NCI-H774 (cell line): ENCODE measurements at places on chromosomes 7 and 10.
A peak's percentile ranks its signal among the peaks of the same experiment; 100 is the strongest.

DNA sequence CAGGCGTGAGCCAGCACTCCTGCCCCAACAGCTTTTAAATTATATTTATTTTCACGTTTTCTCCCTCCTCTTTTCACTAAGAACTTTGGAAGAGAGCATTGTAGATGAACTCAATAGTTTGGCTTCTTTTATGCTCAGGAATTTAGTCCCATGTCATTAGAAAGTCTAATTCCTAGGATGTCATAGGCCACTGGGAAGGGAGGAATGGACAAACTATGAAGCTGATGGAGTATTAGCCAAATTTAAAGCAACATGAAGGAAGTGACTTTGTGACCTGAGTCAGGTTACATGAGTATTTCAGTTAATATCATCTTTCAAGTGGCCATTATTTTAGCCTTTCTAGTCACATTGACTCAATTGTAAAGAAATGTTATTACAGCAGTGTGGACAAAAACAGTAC lies 18.0 kb upstream of the OPN4 start:
- DNase-seq = no peak

DNA sequence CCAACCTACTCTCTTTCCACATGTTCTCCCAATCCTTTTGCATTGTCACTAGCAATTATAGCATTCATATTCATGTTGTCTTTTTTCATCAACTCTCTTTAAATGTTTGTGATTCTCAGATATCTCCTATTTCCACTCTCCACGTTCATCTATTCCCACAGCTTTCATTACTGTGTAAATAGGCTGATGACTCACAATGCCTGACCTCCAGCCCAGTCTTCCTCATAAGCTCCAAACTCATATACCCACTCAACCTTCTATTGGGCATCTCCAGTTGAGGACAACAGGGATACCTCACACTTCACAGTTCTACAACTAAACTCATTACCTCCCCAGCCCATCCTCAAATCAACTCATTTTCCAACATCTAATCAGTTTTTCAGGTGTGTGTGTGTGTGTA lies 194.1 kb downstream of the DGKI start:
- no peak for DNase-seq

- DNase-seq = no peak
These were observed 132.2 kb upstream of the PLXNA4 start for GRCh38 chr7:132708470-132708869.

- DNase-seq = no peak
These were observed 93.1 kb downstream of the GLI3 start for GRCh38 chr7:42143711-42144600.

- DNase-seq = no peak
These were observed 3.4 kb downstream of the EVX1 start for GRCh38 chr7:27245798-27246691.

DNA sequence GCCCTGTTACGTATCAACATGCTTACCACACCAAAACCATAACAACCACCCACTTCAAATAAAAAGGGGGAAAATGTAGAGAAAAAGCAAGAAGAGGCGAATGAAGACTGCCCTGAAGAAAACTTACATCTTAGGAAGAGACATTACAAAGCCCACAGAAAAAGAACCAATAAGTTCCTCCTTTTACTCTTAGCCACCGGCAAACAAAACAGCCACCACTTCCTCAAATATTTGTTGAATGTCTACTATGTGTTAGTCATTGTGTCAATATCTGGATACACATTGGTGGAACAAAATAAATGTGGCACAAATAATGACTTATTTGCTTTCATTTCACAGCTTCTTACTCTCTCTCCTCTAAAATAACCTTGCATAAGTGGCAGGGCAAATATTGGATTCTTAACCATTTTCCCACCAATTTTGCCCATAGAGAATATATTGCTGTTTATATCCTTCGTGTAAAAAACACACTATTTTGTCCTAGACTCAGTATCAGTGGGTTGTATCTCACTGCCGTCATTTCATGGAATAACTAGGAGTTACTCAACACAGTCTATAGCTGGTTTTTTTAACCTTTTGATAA lies 106.8 kb downstream of the ANK3 start:
- DNase-seq = peak; percentile 76

- DNase-seq = no peak
These were observed 376.8 kb upstream of the STEAP1 start for GRCh38 chr7:89777499-89777898.
